ENCODE measurements at places on chromosomes 2 and 18.

DNA sequence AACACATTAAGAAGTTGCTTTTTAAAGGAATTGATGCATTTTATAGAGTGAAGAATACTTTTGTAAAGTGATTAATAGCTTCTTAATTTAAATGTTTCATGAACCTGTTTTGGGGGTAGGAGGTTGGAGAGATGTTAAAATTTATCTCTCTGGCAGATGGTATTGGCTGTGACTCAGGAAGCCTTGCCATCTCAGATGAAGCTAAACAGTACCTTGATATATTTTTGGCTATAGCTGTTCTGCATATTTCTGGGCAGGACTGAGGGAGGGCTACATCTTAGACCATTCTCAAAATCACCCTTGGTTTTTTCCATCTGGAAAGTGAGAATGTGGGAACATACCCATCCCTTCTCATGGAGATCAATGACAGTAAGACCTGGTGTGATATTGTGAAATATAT, 13.4 kb downstream of the CAPN14 start:
- DNase-seq = no peak

DNA sequence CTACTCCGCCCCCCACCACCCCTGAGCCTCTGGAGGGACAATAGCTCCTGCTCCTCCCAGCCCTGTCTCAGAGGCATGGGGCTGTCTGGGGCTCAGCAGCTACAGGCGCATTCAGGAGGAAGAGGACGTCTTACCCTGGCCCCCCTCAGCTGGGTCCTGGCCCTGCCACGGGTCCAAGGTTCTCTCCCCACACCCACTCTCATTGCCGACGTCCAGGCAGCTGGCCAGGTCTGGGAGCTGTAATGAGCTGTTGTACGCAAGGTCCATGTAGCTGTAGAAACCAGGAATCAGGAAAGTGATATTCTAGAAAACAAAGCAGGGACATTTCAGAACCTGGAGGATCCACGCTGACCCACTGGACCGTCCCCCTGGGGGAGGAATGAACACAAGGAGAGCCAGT, 13.5 kb downstream of the PASK start:
- no peak for DNase-seq

DNA sequence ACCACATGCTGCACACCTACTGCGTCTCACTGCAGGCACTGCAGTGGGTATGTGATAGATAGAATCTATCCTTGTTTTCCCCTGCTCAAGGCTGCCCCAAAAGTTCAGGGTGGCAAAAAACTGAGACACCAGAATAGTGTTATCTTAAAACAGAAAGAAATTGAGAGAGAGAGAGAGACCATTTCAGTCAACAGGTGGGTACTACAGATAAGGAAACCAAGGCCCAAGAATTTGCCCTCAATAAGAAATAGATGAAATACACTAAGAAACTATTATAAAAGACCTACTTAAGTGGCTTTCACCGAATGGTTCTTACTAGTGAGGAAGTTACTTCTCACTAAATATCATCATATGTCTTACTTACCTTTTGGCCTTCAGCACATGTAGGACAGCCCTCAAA, 27.9 kb downstream of the EPG5 start:
- no peak for DNase-seq

GRCh38 chr2:3238951-3239841, 138.4 kb downstream of the EIPR1 start:
- no peak for DNase-seq

- no peak for DNase-seq
These were observed 15.0 kb upstream of the GMPPA start for GRCh38 chr2:219483451-219484342.

- no peak for DNase-seq
These were observed 32.5 kb upstream of the RMDN2 start for GRCh38 chr2:37892436-37893114.

DNA sequence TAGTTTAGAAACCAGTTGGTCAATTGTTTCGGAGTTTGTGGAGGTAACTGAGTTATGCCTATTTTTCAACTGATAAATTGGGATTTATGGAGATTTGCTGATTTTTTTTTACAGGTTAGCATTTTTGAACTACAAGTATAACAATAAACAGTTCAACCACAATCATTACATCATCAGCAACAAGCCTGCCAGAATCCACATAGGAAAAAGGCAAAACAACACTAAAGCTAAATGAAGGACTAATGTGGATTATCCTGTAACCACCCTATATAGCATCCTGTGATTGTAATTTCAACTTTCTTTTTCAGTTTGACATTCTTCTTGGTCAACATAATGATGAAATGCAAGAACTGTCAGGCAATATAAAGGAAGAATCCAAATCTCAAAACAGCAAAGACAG, 76.5 kb downstream of the CCDC102B start:
- DNase-seq = no peak

- no peak for DNase-seq
These were observed 117.6 kb downstream of the CYRIA start for GRCh38 chr2:16548036-16548435.
